ENCODE measurements at places on chromosomes 11 and 22.

GRCh38 chr11:77660947-77661346, 23.4 kb upstream of the CLNS1A start:
- no peak for DNase-seq

GRCh38 chr22:37333724-37334460, 51.6 kb downstream of the CYTH4 start:
- no peak for DNase-seq

DNA sequence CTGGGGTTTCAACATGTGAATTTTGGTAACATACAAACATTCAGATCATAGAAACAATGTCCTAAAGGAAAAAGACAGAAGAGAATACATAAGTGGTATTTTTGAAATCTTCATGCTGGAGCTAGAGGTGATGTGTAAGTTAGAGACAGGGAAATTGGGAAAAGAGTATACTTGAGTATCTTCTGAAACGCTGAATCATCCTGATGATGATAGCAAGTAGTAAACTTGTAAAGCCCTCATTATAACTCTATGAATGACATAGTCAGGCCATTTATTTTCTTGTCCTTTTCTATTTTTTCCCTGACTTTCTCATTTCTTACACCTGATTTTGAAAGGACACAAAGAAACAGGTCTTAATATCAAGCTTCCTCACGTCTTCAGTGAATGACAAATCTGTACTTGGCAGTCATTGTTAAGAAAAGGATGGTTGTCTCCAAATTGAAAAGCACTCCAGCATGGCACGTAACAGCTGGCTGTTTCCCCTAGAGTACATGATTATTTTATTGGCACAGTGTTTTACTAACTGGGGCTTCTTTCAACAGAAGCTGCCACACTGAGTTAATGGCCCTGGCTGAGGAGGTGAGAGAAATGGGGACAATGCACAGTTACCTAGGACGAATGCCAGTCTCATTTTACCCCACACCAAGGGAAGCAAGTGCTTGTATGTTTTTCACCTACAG, 140.7 kb upstream of the CTSC start:
- no peak for DNase-seq

GRCh38 chr22:42282252-42282942, 11.9 kb upstream of the TCF20 start:
- DNase-seq, result no peak

DNA sequence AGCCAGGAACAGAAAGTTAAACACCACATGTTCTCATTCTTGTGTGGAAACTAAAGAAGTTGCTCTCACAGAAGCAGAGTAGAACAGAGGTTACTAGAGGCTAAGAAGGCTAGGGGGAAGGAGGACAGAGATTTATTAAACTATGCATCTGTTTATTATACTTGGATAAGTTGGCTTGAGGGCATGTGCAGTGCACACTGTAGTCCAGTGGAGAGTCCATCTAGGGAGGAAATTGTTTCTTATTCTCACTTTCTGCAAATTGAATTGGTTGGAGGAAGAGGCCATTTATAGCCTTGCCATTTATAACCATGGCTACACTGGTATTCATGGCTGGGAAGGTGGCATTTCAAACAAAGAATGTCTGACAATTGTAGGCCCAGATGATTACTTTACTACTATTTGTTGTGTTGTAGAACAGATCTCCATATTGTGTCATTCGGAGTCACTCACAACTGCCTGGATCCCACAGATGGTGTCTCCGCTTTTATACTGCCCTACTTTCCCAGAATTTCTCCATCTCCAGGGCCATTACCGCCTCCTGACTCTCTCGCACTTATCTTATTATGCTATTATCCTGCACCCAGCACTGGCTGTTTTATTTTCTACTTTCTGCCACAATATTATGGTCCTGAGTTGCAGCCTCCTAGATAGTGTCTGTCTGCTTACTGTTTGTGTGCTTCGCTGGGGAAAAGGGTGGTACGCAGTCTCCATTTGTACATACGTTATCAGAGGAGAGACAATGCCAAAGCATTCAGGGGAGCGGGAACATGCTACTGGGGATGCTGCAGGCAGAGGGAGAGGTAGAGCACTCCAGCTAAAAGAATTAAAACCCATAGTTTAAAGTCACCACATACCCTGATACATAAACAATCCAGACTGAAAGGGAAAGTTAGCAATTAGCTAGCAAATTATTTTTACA, 169.3 kb upstream of the BLID start:
- DNase-seq, result no peak

DNA sequence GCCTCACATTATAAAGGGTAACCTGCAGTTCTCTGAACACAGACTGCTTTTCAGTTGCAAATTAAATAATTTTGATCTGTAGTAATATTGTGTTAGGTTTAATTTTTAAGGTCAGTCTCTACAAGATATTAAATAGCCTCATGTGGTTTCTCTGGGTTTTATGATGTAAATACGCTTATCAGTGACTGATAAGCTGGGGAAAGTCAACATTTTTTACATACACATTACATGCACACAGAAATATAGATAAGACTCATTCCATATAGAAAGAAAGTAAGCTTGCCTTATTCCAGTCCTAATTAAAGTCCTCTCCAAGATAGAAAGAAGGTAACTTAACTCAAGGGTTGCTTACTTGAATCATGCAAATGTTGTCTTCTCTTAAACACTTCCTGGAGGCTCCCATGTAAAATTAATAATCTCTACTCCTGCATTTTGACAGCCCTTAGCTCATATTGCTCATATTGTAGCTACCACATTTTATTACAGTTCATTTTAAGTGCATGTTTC, 1.6 kb upstream of the OR5M3 start:
- DNase-seq, result no peak

DNA sequence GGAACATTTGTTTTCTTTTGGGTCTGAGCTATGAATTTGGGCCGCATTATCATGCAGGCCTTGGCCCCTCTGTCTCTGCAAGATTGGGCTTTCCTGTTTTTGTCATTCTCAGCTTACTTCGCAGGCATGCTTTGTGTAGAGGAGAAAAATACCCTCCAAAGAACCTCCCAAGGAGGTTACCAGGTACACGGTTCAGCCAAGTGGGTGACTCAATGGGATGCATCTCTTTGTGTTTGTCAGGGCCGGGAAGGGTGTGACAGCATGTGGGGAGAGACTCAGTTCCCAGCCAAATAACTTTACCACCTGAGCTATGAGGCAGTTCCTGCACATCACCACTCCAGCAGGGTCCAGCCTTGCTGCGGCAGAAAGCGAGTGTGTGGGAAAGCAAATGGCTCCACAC, 47.8 kb upstream of the CLDN5 start:
- DNase-seq, result no peak

- no peak for DNase-seq
Measured at GRCh38 chr11:1194977-1195681, 27.7 kb upstream of the MUC5B start.

DNA sequence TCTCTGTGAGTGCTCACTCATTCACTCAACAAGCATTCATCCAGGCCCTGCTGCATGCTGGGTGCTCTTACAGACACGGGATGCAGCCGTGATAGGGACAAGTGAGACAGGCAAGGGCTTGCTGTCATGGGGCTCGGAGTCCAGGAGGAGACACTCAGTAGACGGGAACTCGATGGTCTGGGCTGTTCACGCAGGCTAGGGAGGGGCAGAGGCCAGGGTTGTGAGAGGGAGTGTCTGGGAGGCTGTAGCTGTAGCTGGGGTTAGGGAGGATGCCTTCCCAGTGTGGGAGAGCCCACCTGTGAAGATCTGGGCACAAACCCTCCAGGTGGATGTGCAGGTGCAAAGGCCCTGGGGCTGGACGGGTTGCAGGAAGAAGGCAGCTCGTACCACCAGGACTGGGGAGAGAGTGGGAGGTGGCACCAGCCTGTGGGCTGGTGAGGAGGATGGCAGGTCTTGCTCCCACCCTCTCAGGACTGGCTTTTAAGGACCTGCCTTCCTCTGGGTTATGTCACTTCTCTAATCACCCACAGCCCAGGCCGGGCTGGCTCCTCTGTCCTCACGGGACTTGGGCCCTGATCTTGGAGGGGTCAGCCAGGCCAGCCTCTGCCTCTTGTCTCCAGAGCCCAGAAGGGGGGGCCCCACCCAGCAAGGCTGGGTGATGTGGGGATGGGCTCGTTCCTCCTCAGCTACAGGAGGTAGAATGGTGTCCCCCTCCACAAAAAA, 24.1 kb downstream of the FGF4 start:
- no peak for DNase-seq

GRCh38 chr11:113465786-113466185, 9.4 kb downstream of the DRD2 start:
- no peak for DNase-seq

DNA sequence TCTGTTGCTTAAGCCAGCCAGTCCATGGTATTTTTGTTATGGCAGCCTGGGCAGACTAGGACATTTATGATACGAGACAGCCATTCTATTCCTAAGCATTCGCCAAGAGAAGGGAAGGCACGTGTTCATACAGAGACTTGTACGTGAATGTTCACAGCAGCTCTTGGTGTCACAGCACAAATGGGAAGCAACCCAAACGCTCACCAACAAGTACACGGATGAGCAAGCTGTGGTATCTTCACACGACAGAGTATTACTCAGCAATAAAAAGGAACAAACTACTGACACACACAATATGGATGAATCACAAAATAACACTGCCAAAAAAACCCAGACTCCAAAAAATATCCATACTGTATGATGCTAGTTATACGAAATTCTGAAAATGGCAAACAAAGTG, 85.1 kb downstream of the PHF21B start:
- no peak for DNase-seq

DNA sequence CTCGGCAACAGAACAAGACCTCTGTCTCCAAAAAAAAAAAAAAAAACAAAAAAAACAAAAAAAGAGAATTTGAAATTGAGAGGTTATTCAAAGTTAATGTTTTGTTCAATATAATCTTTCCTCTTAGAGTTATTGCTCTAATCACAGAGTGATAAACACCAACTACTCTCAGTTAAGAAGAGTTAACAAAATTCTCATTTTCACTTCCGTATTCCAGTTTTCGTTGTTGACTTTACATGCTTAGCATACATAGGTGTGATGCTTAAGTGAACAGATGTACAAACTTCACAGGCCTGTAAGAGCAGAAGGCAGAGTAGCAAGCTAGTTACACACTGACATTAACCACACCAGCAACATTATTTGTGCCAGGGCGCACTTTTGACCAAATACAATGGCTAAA, 12.3 kb downstream of the EIF4ENIF1 start:
- no peak for DNase-seq

DNA sequence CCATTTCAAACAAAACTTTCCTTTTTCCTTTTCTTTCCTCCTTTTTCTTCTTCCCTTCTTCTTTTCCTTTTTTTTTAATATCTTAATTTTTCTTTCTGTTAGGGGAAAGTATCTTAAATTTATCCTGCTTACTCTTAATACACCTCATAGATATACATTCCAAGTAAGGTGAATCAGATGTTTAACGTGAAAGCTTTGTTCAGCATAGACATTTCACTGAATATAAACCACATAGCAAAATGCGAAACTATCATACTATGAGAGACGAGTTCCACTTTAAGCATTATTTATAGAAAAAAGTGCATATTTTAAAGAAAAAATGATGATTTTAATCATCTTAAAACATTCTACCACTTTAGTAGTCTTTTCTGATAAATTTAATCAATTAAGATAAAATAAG, 137.8 kb upstream of the MTMR2 start:
- DNase-seq, result no peak

DNA sequence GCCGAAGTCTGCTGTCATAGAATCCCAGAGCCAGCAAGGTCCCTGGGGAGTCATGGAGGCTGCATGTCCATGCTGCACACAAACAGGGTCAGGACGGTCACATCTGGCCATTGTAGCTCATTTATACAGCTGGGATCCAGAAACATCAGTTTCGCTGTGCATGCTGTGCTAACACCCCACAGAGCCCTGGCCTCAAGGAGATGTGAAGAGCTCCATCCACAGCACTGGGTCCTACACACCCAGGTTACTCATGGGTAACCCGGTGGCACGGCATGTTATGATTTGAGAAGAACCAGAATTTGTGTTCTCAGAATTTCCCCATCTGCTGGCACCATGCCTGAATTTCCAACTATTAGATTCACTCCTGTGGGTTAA, 146.3 kb upstream of the ARHGAP20 start:
- no peak for DNase-seq

- DNase-seq, result no peak
Measured at GRCh38 chr11:2566223-2567025, 121.6 kb downstream of the KCNQ1 start.

- no peak for DNase-seq
Measured at GRCh38 chr11:61108847-61109585, 6.7 kb downstream of the CD5 start.

- DNase-seq, result no peak
Measured at GRCh38 chr22:25760294-25760693, 18.3 kb downstream of the MYO18B start.

- DNase-seq, result no peak
Measured at GRCh38 chr11:117055469-117055868, 42.8 kb downstream of the SIK3 start.

- no peak for DNase-seq
Measured at GRCh38 chr11:123451183-123451781, 21.2 kb downstream of the GRAMD1B start.

- no peak for DNase-seq
Measured at GRCh38 chr11:43558556-43559127, 121.9 kb upstream of the HSD17B12 start.

GRCh38 chr22:22395245-22395644, 113.3 kb downstream of the ZNF280B start:
- DNase-seq, result no peak

DNA sequence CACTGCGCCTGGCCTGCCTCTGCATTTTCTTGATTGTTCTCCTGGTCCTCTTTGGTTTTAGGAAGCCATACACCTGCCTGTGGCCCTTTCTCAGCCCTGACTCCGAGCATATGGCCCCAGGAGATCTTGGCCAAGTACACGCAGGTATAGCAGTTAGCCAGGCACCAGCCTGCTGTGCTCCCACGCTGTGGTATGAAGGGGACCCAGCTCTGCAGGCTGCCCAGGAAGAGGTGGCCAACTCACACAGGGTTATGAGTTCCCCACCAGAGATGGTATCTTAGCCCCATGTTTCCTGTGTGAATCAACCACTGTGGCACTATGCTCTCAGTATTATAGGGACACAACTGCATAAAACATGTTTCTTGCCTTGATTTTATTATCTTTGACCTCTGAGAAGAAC, 31.1 kb downstream of the SGSM3 start:
- no peak for DNase-seq

GRCh38 chr22:37282385-37282677, at the start of gene CYTH4:
Gene CYTH4 (plus strand): TSS chr22:37282508. CDS start chr22:37282570, 62 bp downstream.
- no peak for DNase-seq

GRCh38 chr22:28155808-28156207, 236.8 kb upstream of the PITPNB start:
- DNase-seq, result no peak

All from frontal cortex (tissue), 4 donors.